SHP77 (cell line): ENCODE measurements at places on chromosomes 3 and 15.

GRCh38 chr3:112365035-112365434, 32.1 kb downstream of the CD200 start:
- DNase-seq = no peak

- no peak for DNase-seq
These were observed 137.8 kb downstream of the SAMMSON start for GRCh38 chr3:70137366-70137765.

GRCh38 chr3:148735597-148735996, 37.9 kb downstream of the AGTR1 start:
- peak; percentile 59 for DNase-seq

- DNase-seq = no peak
These were observed 118.1 kb upstream of the MEIS2 start for GRCh38 chr15:37218351-37218916.

DNA sequence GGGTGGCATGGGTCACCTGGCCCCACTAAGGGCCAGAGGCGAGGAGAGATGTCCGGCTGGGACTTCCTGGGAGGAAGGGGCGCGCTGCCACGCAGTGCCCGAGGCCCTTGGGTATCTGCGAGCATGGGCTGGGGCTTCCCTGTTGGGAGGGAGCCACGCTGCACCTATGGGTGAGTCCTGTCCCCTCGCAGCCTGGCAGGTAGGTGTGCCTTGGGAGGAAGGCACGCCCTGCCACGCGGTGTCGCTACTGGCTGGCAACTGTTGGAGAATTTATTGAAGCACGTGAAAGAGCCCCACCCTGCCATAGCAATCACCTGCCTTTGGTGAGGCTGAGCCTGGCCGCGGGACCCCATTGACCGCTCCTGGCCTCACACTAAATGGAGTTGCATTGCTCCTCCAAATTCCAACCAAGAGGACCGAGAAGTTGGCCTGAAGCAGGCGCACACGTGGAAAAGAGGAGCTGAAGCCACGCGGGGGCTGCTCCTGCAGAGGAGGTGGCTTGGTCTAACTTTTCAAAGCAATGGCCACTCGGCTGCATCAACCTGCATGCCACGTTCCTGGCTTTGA, 134.2 kb downstream of the TJP1 start:
- DNase-seq = no peak
